ENCODE measurements at places on chromosomes 6 and 20.

DNA sequence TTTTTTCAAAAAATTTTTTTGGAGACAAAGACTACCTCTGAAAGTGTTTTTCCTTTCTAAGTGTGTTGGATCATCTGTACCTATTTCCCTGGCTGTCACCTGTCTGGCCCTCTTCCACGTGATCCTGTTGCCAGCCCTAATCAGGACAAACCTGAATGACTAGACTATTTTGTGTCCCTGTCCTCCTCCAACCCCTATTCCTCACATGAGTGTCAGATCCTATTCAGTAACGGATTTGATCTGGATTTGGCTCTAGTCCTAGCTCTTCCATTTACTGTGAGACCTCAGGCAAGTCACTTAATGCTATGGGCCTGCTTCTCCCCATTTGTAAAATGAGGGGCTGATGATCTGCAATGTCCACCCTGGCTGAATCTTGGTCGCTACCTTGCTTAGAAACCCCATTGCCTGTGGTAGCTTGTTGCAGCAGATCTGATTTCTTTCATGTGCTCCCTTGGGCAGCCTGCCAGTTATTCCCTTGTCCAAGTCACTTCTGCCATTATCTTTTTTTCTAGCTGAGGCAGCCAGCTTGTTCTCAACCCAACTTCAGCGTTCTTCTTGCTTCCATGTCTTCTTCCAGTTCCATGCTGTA lies 4.8 kb downstream of the PHF20 start:
- no peak for DNase-seq

DNA sequence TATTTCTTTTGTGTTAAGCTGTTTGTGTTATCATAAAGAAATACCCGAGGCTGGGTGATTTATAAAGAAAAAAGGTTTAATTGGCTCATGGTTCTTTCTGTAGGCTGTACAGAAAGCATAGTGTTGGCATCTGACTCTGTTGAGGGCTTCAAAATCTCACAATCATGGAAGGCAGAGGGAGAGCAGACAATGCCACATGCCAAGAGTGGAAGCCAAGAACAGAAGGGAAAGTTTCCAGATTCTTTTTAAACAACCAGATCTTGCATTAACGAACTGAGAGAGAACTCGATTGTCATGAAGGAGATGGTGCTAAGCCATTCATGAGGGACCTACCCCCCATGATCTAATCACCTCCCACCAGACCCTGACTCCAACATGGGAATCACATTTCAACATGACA lies 290.1 kb downstream of the BMP2 start:
- DNase-seq = no peak

GRCh38 chr6:55937951-55938690 lies 62.7 kb upstream of the BMP5 start:
- DNase-seq = no peak

GRCh38 chr20:2261046-2261485 lies 34.7 kb upstream of the TGM3 start:
- no peak for DNase-seq

- DNase-seq = no peak
Observed at GRCh38 chr20:62838128-62838891, 21.5 kb downstream of the COL9A3 start.

DNA sequence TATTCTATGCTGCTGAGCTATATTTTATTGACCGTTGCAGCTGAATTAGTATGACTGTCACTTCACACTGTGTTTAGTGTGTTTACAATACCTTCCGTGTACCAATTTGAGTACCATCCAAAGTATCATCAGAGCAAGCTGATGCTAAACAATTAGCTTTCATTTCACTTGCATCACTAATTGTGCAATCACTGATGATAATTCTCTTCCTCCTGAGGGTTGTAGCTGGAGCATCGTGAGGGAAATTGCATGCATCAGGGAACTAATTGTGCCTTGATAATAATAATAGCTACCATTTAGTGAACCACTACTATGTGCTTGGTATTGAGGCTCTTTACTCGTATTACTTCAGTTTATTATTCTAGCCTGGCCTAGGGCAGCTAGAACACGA lies 384.8 kb upstream of the SOX4 start:
- no peak for DNase-seq

GRCh38 chr6:122401104-122401503 lies 1.7 kb downstream of the HSF2 start:
- no peak for DNase-seq

GRCh38 chr20:48930035-48930434 lies 8.5 kb downstream of the ARFGEF2 start:
- no peak for DNase-seq

- DNase-seq = no peak
Observed at GRCh38 chr6:46310196-46310595, 139.4 kb upstream of the ENPP5 start.

GRCh38 chr6:114194362-114195026 lies 148.3 kb downstream of the HS3ST5 start:
- no peak for DNase-seq

DNA sequence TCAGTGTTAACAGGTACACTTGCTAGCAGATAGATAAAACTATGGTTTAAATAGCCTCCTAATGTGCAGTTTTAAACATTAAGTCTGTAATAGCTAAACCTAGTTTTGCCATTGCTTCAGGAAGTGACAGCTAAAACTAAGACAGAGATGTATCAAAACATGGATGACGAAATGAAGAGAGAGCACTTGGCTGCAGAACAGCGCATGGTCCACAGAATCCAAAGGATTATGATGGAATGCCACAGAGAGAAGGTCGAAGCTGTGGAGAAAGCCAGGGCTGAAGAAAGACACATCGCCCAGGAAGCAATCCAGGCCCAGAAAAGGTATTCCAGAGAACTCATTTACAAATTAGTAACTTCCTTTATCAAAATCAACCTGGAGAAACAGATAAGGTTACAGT lies 11.6 kb downstream of the C6orf163 start:
- DNase-seq = no peak

- no peak for DNase-seq
Observed at GRCh38 chr6:158439255-158439654, 120.6 kb upstream of the TMEM181 start.

DNA sequence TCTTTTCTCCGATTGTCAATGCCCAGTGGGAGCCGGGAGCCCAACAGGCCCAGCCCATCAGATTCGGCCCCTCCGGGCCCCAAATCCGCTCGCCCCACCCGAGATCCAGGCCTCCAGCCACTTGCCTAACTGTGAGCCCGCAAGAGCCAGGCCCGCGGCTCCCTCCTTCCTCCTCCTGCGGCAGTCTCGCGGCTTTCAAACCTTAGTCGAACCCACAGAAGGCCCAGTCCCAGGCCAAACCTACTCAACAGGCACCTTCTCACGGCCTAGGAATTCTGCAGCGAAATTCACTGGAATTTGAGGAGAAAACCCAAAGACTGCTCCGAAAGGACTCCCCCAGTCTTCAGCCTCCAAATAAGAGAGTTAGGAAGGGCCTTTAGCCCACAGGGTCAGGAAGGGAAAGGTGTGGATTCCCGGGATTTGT lies 2.8 kb upstream of the TFAP2A start:
- DNase-seq = no peak

DNA sequence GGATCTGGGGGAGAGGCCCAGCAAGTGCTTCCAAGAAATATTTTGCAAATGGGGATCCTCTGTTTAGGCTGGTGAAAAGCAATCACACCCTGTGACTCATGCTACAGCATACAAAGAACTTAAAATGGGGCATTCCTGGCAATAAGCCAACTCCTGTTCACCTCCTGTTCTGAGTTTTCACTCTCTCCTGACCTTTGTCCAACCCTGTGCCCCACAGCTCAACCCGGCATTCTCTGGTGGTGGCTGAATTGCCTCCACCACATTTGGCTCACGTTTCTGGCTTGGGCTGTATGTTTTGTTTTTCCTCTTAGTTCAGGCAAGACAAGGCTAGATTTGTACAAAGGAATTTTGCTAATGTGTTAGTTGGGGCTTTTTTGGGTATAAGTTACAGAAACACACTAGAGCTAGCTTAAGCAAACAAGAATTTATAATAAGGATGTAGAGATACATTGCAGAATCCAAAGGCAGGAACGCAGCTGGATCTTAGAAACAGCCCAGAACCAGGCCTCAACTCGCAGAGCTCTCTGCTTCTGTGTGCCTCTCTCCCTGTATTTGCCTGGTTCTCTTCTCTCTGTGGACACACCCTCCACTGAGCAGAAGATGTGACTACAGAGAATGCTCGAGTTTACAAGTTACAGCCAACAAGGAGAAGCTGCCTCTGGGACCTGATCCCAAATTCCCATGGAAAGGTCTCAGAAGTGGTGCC lies 9.4 kb downstream of the ABCC10 start:
- DNase-seq = no peak

- DNase-seq = no peak
Observed at GRCh38 chr20:42493001-42493400, 696.7 kb downstream of the PTPRT start.

DNA sequence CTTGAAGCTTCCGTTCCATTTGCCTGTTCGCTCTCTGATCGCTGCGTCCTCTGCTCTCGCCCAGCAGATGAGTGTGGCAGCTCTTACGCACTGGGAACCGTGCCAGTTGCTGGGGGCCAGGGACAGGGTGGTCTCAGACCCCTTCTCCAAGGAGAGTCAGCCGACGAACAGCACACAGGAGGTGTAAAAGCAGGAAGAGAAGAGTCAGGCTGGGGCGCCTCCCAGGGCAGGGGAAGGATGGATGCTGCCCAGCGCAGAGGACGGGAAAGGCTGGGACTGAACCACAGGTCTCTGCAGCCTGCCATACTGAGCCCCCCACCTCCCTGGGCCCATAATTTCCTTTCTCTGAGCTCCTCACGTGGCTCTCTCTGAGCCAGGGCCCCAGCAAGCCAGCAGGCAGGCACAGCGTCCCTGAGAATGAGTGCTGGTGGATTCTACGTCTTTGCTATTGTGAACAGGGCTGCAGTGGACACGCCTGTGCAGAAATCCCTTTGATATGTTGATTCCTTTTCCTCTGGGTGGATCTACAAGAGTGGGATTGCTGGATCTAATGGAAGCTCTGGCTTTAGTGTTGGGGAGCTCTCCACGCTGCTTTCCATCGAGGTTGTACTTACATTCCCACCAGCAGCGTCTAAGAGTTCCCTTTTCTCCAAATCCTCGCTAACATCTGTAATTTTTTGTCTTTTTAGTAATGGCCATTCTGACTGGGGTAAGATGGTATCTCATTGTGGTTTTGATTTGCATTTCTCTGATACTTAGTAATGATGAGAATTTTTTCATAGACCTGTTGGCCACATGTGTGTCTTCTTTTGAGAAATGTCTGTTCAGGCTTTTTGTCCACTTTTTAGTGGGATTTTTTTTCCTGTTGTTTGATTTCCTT lies 104.1 kb downstream of the PSMB1 start:
- no peak for DNase-seq

GRCh38 chr6:94835264-94835663 lies 742.1 kb upstream of the MANEA start:
- no peak for DNase-seq

DNA sequence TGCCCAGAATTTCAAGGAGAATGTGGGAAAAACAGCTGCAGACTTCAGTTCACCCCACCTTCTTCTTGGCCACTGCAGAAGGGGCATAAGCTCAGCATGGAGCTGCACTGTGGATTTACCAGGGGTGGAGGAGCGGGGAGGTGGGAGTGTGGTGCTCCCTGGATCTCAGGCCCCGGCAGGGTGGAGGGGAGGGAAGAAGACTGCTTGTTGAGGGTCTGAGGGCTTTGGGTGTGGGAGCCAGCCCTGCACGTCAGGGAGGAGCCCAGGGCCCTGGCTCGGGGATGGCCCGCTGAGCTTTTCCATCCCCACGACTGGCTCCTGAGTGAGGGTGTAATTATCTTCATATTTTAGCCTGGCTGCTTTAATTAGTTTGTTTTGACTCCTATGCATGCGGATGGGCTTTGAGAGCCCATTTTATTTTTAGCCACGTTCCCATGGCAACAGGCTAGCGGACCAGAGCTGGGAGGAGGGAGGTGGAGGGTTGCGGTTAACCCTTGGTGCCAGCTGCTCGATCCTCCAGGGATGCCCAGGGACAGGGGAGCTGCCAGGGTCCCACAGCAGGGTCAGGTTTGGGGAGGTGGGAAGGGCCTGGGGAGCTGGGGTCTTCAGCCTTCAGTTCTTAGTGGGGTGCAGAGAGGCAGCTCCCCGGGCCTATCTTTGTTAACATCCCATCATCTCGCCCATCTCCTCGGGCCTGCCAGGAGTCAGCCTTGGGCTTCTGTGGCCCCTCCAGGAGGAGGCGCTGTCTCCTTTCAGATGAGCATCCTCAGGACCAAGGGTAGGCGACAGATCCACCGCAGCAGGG lies 68.2 kb downstream of the RAB44 start:
- DNase-seq = peak; percentile 18

- no peak for DNase-seq
Observed at GRCh38 chr20:52004715-52005114, 186.9 kb downstream of the ZFP64 start.

DNA sequence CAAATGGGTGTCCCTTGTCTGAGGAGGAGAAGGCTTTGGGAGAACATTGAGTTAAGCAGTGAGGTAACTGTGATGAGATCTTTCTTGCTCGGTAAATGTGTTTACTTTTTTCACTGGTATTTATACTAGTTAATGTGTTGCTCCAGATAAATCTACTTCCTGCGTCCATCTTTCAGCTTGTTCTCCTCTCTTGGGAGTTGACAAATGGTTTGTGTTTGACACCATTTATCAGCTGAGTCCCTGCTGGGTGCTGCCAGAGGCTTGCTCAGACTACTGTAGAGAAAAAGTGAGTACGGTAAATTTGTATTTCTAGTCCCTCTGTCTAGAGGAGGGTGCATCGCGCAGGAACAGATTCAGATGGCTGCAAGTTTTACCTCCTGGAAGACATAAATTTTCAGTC lies 8.3 kb upstream of the PRDM1 start:
- no peak for DNase-seq

DNA sequence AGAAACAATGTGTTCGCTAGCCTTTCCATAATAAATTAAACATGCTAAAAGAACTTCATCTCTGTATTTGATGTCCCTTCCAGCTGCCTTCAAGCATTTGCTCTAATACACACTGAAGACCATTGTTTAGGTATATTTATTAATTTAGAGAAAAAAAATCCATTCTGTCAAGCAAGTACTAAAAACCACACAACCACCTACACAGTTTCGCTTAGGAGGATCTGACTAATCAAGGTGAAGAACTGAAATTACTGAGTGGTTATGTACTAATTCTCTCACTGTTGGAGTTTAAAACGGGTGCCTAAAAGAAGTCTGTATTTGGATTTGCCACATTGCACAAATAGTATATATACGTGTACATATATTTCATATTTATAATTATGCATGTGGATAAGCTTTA lies 58.9 kb downstream of the GMDS start:
- no peak for DNase-seq

- DNase-seq = no peak
Observed at GRCh38 chr6:136968837-136969236, 46.7 kb downstream of the SLC35D3 start.

GRCh38 chr6:128307671-128308070 lies 212.7 kb downstream of the PTPRK start:
- DNase-seq = no peak

- no peak for DNase-seq
Observed at GRCh38 chr6:28383235-28384142, 16.1 kb downstream of the ZSCAN12 start.

Data from SK-N-MC (cell line).